SJSA1 (cell line): ENCODE measurements at places on chromosomes 1 and 21. TPM values are rescaled to one million over a fixed set of nuclear protein-coding genes. Genes with fewer than 3 reads are reported as not detected.

The C1orf94 gene
- 0.39 TPM in 1 of 2 replicates, not detected in the other for total RNA-seq

The LEPR gene
- 5.0 and 8.5 TPM in 2 replicates for total RNA-seq

The AGT gene
- total RNA-seq, result not detected in 2 replicates

The KCNT2 gene
- 0.05 and 0.25 TPM in 2 replicates for total RNA-seq

The PTGFR gene
- total RNA-seq, result 3.6 and 6.3 TPM in 2 replicates

The TRIM46 gene
- total RNA-seq, result 0.21 and 1.1 TPM in 2 replicates

The PROK1 gene
- total RNA-seq, result not detected in 2 replicates

The LRRC8B gene
- total RNA-seq, result 2.6 and 7.4 TPM in 2 replicates

DNA sequence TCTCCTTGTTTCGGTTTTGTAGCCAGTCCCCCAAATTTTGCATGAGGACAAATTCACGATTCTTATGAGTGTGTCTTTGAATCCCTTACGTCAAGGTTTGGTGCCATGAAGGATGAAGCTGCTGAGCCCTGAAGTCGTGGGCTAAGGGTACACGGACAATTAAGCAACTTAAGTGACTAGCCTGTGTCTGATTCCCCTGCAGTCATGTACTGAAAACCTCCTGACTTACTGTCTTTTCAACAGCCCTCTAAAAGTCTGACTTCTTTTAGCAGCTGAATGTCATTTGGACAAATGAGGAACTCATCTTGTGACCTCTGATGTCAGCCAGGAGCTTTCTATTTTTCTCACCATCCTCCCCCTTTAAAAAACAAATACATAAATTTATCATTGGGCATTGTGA lies 27.1 kb upstream of the C1orf105 start:
- no peak for DNase-seq

- no peak for DNase-seq
Measured at GRCh38 chr1:55107101-55107500, 67.8 kb downstream of the PCSK9 start.

DNA sequence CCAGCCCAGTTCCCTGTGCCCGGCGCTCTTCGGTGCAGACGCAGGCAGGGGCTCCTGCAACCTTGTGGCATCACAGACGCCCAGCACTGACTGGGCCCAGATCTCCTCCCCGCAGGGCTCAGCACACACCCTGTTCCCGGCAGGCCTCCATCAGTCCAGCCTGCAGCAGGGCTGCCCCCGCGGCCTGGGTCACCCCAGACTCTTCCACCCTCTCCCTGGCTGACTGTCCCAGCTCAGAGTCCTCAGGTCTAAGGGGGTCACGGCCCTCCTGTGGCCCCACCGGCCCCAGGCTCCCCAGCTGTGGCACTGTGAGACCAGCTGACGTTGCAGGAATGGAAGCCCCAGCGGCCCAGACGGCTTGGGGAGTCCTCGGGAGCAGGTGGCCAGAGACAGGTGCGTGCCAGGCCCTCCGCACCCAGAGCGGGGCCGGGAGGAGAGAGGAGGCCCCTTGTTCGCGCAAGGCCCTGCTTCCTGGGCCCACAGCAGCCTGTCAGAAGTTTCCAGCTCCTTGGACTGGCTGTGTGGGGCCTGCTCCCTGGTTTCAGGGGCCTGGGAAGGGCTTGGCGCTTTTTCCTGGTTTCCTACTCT lies 4.2 kb downstream of the B3GALT6 start:
- DNase-seq, result no peak

- no peak for DNase-seq
Measured at GRCh38 chr1:26923711-26924110, 2.2 kb downstream of the NUDC start.

DNA sequence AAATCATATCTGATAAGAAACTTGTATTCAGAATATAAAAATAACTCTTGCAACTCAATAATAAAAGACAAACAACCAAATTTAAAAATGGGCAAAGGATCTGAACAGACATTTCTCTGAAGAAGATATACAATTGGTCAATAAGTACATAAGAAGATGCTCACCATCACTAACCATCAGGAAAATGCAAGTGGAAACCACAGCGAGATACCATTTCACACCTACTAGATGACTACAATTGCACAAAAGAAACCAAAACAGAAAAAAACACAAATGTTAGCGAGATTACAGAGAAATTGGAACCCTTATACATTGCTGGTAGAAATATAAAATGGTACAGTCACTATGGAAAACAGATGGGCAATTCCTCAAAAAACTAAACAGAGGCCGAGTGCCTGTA lies 11.5 kb upstream of the ZNF683 start:
- no peak for DNase-seq

- no peak for DNase-seq
Measured at GRCh38 chr1:168863772-168864171, 134.8 kb upstream of the DPT start.

GRCh38 chr1:212722270-212722957 lies 22.8 kb upstream of the BATF3 start:
- DNase-seq, result no peak

GRCh38 chr21:28537371-28538079 lies 455.2 kb downstream of the LTN1 start:
- no peak for DNase-seq

DNA sequence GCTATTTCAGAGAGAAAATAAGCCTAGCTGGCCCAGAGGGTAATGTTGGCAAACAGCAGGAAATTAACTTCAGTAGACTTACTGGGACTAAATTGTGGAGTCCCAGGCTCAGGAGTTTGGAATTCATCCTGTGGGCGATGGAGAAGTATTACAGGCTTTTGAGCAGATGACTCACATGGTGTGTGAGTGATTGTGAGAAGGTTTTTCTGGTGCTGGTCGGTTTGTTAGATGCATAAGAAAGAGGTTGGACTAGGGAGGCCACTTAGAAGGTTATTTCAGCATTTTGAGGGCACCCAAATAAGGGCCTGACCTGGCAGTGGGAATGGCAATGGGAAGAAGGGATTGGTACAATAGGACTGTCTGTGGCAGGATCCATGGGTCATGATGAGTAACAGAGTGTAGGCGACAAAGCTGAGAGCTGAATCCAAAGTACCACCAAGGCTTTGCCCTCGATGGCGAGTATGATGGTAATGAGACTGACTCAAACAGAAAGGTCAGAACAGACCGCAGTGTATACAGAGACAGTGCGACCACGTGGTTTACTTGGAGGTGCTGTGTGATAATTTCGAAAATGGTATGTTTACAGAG lies 69.2 kb upstream of the KIF26B start:
- peak; percentile 63 for DNase-seq

DNA sequence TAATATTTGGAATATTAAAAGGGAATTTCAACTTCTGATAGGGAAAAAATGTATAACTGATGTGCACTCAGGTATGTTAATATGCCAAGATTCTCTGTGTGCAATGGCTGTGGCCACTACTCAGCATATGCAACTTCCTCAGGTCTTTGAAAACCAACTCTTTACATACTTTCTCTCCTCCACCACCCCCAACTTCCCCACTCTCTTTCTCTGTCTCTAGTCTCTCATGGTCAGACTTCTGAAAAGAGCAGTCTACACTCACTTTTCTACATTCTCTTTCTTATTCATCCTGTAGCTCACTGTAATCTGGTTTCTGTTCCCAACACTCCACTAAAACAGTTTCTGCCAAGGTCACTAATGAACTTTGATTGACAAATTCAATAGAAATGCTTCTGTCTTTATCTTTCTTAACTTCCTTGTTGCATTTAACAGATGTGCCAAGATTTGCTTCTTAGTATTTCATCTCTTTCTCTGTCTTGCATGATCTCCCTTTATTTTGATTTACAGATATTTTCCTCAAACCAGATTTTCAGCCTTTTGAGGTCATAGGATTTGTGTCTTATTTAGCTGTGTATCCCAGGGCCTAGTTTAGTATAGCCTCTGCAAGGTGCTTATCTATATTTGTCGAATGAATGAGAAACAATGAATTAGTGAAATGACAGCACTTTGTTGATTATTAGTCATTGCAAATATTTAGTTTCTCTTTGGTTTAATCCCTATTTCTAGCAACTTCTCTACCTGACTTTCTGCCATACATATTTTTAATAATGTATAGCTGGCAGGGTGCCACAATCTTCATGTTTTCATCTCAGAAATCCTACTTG lies 168.9 kb downstream of the LMO4 start:
- DNase-seq, result no peak

- DNase-seq, result no peak
Measured at GRCh38 chr1:10901891-10902805, 105.7 kb upstream of the CASZ1 start.

DNA sequence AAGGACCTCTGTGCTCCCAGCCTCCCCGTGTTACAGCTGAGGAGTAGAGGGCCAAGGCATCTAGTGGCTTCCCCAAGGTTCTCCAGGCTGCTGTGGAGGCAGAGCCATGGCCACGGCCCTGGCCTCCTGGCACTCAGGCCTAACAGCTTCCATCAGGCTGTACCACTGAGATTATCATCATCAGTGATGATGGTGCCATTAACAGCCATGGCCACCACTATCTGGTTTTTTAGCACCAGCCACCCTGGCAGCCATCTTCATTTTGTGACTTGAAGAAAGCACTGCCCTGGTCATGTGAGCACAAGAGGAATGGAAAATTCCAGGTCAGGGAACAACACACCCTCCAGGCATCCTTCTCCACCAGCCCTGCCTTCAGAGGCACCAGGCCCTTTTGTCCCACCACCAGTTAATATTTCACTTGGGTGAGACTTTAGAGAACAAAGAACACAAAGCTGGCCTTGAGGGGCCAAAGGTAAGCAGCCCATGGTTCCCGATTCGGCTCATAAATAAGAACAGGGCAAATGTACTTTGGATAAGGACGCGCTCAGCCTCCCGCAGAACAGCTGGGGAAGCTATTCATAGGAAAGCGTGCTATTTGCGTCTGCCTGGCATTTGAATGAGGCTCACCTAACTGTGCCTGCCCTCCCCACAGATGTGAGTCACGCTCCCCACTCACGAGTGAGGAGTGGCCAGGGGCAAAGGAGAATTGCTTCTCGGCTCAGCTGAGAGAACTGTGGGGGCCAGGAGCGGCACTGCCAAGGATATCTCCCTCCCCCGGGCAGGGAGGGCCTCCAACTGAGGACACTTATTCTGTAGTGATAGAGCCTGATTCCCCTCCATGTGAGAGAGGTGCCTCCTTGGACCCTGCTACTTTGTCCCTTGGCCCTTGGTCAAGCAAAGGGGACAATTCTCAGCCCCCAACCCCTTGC lies 95.6 kb downstream of the CD58 start:
- no peak for DNase-seq

DNA sequence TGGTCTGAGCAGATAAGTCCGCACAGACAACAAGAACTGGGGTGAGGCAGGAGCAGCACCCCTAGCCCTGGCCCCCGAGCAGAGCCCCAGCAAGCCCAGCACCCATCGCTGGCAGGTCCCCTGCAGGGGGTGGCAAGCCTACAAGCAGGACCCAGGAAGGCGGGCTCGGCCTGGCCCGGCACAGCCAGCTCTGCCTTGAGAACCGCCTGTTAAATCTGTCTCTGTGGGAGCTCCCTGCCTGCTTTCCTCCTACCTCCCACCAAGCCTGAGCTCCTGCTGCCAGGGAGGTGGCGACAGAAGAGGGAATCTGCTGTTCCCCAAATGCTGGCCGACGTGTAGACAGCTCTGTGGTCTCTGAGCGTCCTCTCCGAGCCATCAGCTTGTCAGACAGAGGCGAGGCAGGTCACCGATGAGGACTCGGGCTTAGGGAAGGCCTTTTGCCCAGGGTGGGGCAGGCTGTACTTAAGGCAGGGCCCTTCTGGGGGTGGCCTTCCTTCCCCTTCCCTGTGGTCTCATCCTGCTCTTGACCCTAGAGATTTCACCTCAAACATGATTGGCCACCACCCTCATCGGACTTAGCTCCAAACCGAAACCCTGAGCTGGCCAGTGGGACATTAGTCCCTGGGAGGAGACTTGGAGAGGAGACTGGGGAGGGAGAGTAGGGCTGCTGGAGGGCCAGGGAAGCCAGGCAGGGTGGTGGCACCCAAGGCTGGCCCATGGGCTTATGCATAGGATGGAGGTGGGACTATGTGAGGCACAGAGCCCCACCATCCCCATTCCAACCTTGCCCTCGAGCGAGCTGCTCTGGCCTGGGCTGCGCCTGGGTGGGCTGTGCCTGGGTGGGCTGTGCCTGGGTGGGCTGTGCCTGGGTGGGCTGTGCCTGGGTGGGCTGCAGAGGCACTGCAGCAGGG lies 7.7 kb downstream of the SELENON start:
- no peak for DNase-seq

GRCh38 chr1:201709564-201710295 lies 119.2 kb upstream of the IPO9 start:
- peak; percentile 72 for DNase-seq

- no peak for DNase-seq
Measured at GRCh38 chr1:60916906-60917305, 165.5 kb upstream of the NFIA start.

DNA sequence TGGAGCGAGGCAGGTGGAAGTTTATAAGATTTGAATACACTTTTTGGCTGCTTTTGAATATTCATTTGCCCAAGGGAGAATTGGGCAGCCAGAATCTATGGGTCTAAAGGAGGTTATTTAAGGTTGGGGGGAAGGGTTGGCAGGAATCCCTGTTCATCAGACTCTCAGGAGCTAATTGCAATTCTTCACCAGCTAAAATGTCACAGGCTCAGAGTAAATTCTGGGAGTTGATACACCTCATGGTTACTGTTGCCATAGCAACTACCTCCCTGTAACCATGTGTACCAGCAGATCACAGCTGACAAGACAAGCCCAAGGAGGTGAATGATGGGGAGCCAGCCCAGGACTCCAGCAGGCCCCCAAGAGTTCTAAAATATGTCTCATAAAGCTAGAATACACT lies 75.5 kb downstream of the CAMK2N1 start:
- no peak for DNase-seq

DNA sequence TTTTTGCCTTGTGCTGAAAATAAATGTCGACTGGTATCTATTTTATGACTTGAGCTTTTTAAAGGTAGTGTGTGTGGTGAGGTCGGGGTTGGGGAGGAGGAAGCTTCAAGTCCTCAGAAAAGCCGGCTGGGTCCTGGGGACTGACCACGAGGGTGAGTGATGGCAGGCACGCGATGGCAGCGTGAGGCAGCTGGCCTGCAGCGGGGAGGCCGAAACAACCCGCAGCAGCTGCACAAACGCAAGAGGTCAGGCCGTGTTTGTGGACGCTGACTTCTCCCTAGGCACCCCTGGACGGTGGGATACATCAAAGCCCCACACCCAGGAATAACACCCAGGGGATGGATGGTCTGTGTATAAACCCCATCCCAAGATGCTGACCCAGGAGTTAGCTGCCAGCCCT lies 51.4 kb downstream of the ZBTB18 start:
- no peak for DNase-seq

DNA sequence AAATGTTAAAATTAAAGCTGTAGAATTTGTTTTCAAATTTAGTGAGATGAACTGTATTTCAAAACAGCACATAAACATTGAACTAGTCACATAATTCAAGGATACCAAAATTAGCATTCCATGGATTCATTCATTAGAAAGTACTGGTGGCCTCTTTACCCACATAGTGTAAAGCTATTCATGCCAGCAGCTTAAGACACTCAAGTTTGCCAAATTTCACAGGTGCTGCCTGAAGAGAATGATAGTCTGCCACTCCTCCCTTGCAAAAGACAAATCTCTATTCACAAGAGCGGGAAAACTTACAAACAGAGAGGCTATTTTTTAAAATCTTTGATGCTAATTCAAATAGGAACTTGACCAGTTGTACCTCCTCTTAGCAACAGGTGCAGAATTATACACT lies 337.0 kb downstream of the BRINP3 start:
- no peak for DNase-seq
